Activated CD8-positive, alpha-beta T cell treated with anti-CD3 and anti-CD28 coated beads, Interleukin-2, amount 10 ng/mL, durations not matched to agents 7 days and 5 days (primary cell): ENCODE measurements at places on chromosomes 5 and 9.

DNA sequence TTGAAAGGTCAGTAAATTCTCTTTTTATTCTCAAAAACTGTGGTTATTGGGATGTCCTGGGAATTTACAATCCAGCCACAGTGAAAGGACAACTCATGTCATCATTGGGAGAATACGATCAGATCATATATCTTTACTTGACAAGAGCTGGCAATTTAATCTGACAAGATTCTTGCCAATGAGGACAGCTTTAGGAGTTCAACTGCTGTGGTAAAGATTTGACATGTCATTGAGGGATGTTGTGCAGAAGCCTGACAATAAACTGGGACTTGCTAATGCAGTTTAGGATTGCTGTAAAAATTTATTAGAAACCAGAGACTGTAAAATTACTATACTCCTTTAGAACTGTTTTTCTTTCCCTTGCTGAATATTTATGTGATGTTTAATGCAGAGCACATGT is 1131.0 kb downstream of the MAT2B start:
- H3K36me3 ChIP-seq: no peaks in the 10 kb centered on the region
- no peak overlapping the region for H3K27ac ChIP-seq
- no peaks in the 10 kb centered on the region for H3K4me1 ChIP-seq
- no peak for DNase-seq
- no peak overlapping the region for H3K4me3 ChIP-seq

DNA sequence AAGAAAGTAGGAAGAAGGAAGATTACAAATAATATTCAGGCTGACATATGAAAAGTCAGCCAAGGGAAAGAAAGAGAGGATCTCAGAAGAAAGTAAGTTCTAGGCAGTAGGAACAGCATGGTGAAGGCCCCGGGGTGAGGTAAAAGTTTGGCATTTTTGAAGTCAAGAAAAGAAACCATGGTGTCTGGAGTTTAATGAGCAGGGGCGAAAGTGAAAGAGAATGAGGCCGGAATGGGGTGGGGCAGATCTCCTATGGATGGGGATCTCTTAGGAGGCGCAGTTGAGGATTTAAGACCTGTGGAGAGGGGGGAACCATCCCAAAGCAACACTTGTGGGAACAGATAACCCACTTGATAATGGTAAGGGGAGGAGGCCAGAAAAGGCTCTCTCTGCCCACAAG is 42.3 kb upstream of the SMAD5 start:
- no peaks in the 10 kb centered on the region for H3K4me1 ChIP-seq
- H3K27ac ChIP-seq: no peak overlapping the region
- H3K27me3 ChIP-seq: peaks cover 7% of the 10 kb centered on the region
- no peak for DNase-seq
- H3K4me3 ChIP-seq: no peak overlapping the region

DNA sequence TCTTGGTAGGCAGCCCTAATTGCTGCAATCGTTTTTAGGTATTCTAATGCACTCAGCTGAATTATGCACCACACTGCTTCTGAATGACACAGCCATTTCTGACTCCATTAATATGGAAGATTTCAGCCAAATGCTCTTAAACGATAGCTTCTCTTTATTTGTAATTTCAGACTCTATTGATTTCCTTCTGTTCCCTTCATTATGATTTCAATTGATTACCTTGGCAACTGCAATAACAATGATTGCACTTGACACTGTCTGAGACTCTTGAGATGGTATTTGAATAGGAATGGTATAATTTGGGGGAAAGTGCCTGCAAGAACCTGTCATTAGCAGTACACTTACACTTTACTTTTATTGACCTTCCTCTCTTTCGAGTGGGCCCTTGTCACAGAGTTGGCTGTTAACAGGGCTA is 296.1 kb upstream of the DMAC1 start:
- no peak for DNase-seq
- H3K4me1 ChIP-seq: no peaks in the 10 kb centered on the region
- H3K36me3 ChIP-seq: no peaks in the 10 kb centered on the region
- no peak overlapping the region for H3K4me3 ChIP-seq
- no peak overlapping the region for H3K27ac ChIP-seq
- no peaks in the 10 kb centered on the region for H3K27me3 ChIP-seq

DNA sequence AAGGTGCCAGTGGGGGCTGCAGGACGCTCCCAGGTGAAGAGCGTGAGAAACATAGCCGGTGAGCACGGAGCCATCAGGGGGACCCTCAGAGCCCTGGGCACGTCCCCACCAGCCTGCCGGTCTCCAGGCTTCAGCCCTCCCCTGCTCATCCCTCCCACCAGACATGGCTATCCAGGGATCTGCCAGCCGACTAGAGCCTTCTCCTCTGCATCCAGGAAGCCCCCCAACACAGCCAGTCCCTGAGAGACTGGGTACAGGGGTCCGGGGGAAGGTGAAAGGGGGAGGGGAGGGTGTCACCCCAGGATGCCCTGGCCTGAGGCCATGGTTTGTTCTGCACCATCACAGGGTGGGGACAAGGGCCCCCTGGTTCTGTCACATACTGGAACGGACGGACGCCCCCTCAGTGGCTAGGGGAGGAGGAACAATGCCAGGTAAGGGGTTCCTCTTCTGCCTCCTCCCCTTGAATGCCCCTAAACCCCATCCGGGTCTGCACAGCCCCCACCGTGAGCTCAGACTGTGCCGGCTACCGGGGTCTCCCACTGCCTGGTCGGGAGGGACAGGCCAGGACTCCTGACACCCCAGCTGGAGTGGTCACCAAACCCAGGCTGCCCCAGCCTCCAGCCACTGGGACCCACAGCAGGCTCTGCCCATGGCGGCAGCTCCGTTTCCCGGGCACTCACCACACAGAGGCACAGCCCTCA is 34.3 kb downstream of the NACC2 start:
- H3K27me3 ChIP-seq: no peaks in the 10 kb centered on the region
- peaks cover under 1% of the 10 kb centered on the region for H3K4me1 ChIP-seq
- no peaks in the 10 kb centered on the region for H3K36me3 ChIP-seq
- DNase-seq: no peak
- no peak overlapping the region for H3K4me3 ChIP-seq
- no peak overlapping the region for H3K27ac ChIP-seq

- no peaks in the 10 kb centered on the region for H3K27me3 ChIP-seq
- H3K4me1 ChIP-seq: no peaks in the 10 kb centered on the region
- DNase-seq: no peak
- H3K4me3 ChIP-seq: no peak overlapping the region
- H3K27ac ChIP-seq: no peak overlapping the region
These were observed 36.3 kb upstream of the PTPRD start for GRCh38 chr9:10649076-10649475.
